GM23338 (cell line): ENCODE measurements at places on chromosomes 6 and 20. TPM values are rescaled to one million over a fixed set of nuclear protein-coding genes. Genes with fewer than 3 reads are reported as not detected.

- DNase-seq = no peak
- no peak overlapping the region for H3K4me3 ChIP-seq
- H3K27me3 ChIP-seq = no peaks in the 10 kb centered on the region
- peaks cover 6% of the 10 kb centered on the region; the same call in 1 of the 2 replicates for H3K4me1 ChIP-seq
- H3K36me3 ChIP-seq = peaks cover 20% of the 10 kb centered on the region; the same call in 1 of the 2 replicates
Observed at GRCh38 chr6:107871016-107871415, 46.9 kb upstream of the SCML4 start.

GRCh38 chr20:31816221-31816620 is 2.9 kb upstream of the MYLK2 start:
- no peaks in the 10 kb centered on the region for H3K36me3 ChIP-seq
- no peaks in the 10 kb centered on the region for H3K27me3 ChIP-seq
- peaks cover 8% of the 10 kb centered on the region for H3K4me1 ChIP-seq
- H3K27ac ChIP-seq = no peak overlapping the region

DNA sequence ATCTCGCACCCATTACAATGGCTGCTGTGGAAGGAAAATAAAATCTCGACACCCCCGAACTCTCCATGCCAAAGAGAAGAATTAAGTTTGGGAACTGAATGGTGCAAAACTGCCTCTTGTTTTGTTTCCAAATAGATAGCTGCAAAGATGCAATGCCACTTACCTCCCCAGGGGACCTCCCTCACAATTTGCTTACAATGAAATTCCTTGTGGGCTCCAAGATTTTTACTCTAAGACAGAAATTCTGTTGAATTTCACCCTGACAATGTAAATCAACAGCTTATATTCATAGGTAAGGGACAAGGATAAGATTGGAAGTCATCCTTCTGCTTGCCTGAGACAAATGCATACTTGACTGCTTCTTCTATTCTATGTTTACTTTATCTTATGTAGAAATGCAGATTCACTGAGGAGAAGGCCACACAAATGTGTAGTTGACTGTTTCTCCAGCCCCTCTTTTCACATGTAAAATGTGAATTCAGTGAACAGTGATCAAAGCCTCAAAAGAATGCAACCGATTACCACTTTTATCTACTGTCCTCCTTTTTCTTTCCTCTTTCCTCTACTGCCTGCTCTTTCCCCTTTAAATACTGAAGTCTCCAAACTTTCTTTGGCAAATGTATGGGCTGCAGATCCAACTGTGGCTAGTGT is 36.6 kb downstream of the ADGRF4 start:
- peak overlapping the region; percentile 83 for H3K27ac ChIP-seq
- peaks cover 35% of the 10 kb centered on the region for H3K4me1 ChIP-seq
- H3K27me3 ChIP-seq = no peaks in the 10 kb centered on the region
- H3K36me3 ChIP-seq = no peaks in the 10 kb centered on the region
- no peak overlapping the region for H3K4me3 ChIP-seq

KIF25 gene
- 0.69 and 1.5 TPM in 2 replicates for total RNA-seq

PLA2G7 gene
- 1.7 and 2.8 TPM in 2 replicates for total RNA-seq

DNA sequence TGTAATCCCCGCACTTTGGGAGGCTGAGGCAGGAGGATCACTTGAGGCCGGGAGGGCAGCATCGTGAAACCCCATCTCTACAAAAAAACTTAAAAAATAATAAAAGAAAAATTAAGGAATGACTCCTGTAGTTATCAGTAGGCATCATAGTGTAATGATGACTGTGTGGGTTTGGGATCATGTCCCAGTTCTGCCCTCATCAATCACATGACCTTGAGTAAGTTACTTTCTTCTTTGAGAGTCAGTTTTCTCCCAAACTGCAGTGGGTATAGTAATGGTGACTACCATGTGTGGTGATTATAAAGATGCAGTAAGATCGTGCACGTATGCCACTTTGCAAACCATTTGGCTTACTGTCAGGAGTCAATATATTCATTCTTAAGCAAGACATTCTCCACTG is 89.2 kb downstream of the TXNDC5 start:
- no peak overlapping the region for H3K27ac ChIP-seq
- DNase-seq = no peak
- no peak overlapping the region for H3K4me3 ChIP-seq

- H3K36me3 ChIP-seq = no peaks in the 10 kb centered on the region
- H3K4me1 ChIP-seq = peaks cover 19% of the 10 kb centered on the region
- no peak overlapping the region for H3K27ac ChIP-seq
- no peak for DNase-seq
Observed at GRCh38 chr6:14910692-14911547, 334.9 kb upstream of the JARID2 start.

DNA sequence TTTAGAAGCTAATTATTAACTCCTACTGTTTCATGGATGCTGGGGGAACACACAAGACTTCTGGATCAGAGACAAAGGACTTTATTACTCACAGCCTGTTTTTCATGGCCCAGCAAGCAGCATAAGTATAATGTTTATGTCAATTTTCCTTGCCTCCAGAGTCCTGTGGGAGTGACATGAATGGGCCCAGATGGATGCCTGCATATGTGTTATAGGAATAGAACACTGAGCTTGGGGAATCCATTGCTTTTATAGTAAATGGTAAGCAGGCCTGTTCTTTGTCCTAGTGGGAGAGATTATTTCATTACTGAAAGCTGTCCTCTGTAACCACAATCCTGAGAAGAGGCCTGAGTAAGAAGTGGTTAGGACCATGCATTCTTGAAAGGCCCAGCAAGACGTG is 25.6 kb downstream of the BLTP3A start:
- DNase-seq = no peak
- 0 out of 2 replicates have a peak overlapping the region, but pooled peaks have one; percentile 28 for H3K27ac ChIP-seq
- H3K27me3 ChIP-seq = no peaks in the 10 kb centered on the region
- no peaks in the 10 kb centered on the region for H3K4me1 ChIP-seq
